ENCODE measurements at places on chromosomes 13 and 19.

DNA sequence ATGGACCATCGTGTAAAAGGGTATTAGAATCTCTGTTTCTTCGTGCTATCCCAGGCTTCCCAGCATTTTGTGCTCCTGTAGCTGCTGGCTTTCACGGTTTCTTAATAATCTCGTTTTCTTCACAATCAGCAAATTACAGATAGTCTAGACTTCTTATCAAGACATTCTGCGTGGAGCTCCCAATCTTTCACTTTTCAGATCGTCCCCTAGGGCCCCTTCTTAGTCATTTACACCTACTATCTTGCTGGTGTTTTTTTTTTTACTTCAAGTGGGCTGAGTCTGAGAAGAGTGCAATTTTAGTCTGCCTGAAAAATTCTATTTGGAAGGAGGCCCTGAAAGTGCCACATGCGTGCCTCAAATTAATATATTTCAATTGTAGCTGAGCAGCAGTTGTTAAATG is 275.1 kb downstream of the SHISA2 start:
- DNase-seq, result no peak

DNA sequence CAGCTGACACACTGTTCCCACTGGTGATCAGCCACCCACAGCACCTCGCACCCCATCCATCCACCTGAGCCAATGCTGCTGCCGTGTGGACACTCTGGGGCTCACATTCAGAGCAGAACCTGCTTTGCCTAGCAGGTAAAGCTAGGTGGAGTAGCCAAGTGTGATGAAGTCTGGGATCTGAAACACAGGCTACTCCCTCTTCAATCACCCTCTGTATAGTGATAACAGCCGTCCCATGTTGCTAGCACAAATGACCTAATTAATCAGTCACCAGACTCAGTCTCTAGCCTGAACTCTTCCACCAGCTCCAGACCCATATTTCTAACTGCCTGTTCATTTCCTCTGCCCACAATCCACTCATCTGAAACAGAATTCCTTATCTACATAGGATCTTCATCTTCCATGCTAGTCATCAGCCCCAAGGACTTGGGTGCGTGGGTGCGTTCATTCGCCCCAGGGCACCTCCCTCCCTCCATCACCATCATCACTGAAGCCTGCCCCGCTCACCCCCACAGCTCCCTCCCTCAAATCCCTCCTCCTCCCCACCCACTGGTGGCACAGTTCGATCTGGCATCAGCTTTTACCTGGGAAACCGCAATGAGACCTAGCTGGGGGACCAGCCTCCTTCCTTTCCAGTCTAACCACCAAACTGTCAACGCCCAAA is 19.8 kb downstream of the STK24 start:
- DNase-seq, result peak; percentile 39

- DNase-seq, result no peak
These were observed 347.5 kb downstream of the GPC5 start for GRCh38 chr13:91745967-91746366.

DNA sequence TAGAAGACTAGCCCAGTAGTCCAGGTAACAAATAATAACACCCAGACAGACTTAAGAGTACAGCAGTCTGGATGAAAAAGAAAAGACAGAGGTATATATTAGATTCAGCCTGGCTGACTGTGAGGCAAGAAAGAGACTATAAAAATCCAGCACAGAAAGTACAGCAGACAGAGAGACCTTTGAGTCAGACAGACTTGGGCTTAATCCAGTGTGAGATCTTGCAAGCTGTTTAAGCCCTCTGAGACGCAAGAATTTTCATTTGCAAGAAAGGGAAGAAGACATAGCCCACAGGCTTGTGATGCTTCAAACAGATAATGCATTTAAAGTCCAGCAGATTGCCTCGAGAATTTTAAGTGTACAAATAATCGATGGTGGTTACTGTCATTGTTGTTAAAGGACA is 471.4 kb downstream of the LIG4 start:
- no peak for DNase-seq

- no peak for DNase-seq
These were observed 21.9 kb downstream of the MIR17HG start for GRCh38 chr13:91369441-91369831.

DNA sequence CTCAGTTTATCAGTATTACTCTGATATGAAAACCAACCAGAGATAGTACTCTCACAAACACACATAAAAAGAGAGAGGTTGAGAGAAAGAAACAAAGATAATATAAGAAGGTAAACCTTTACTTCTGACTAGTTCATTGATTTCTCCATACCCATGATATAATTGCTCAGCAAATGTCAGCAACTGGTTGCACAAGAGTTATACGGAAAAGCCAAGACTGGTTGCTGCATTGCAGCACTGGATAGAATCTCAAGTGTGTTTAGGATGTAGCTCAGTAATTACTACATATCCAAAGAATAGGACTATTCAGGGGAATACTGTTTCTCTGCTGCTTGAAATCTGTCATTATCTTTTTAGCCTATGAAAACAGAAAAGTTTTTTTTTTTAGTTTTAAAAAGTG is 1332.8 kb downstream of the OLFM4 start:
- no peak for DNase-seq

GRCh38 chr13:20391597-20392452 is 133.8 kb downstream of the CRYL1 start:
- DNase-seq, result no peak

DNA sequence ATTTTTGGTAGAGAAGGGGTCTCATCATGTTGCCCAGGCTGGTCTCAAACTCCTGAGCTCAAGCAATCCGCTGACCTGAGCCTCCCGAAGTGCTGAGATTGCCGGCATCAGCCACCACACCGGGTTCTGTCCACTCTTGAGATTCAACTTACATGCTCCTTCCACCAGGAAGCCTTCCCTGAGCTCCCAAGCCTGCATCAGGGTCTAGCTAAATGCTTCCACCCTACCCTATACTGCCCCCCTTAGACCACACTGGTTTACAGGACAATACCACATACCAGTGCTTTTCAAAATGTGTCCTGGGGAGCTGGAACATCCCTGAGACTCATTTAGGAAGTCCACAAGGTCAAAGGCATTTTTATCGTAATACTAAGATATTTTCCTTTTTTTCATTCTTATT is 15.1 kb upstream of the CACNG8 start:
- no peak for DNase-seq

DNA sequence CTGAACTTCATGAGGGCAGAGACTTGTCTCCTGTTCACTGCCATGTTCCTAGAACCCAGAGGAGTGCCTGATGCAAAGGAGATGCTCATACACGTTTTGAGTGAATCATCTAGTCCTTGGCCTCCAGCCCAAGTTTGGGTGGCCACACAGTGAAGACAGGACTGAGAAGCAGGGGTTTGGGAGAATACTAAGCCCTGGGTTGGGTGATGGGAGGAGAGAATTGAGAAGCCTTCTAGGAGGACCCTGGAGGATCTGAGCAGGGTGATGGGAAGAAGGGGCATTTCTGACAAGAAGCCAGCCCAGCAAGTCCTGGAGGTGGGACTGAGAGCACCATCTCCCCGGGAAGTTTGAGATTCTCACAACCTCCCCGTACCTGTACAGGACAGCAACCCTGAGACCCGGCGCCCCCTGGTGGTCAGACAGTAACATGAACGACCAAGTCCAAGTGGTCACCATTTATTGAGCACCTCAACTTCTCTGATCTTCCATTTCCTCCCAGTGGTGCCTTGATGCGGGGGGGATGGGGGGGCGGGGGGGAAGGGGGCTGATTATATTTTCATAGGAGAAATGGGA is 11.0 kb downstream of the CTU1 start:
- peak; percentile 81 for DNase-seq

DNA sequence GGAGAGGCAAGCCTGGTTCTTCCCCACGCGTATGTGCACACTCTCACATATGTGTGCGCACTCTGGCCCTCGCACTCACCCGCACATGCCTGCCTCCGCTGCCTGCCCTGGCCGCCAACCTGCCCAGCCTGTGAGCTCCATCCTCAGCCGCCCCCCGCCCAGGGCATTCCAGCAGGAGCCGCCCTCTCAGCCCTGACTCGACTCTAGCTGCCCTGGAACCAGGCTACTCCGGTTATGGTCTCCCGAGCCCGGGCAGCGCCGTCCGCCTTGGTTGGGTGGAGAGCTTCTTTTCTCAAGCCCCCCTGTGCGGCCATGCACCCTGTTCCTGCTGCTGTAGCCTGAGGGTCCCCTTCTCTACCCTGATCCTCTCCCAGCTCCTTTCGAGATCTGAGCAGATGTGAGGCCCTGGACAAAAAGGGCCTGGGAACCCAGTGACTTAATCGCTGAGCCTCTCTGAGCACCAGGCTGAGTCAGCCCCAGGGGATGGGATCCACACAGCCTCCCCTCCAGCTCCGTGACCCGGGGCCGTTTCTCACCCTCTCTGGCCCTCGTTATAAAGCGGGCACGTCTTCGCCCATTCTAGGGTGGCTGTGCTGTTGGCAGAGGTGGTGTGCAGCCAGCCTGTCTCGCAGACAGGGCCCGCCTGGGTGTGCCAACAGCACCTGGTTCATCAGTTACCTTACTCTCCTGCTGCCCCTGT is 191.5 kb downstream of the TEX29 start:
- no peak for DNase-seq

DNA sequence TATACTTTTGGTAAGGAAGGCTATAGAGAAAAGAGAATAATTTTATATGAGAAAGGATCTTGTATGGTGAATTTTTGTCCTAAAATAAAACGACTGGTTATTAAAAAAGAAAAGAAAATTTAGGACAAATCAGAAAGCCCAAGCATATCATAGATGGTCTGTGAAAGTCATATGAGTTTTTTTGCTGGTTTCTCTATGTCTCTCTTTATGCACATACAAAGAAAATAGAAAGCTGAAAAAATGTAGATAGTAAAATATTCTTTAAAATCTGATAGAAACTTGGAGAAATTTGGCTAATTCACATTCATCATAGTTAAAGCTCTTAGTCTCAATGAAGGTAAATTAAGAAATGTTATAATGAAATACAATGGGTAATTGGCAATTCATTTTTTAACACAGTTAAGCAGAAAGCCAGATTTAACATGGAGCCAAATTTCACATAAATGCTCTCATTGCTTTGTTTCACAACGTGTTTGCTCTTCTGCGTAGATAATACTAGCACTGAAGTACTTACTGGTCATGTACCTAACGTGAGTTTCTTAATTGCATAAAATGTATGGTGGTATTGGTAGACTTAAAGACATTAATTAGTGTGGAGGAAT is 621.5 kb upstream of the ATXN8OS start:
- DNase-seq, result no peak

DNA sequence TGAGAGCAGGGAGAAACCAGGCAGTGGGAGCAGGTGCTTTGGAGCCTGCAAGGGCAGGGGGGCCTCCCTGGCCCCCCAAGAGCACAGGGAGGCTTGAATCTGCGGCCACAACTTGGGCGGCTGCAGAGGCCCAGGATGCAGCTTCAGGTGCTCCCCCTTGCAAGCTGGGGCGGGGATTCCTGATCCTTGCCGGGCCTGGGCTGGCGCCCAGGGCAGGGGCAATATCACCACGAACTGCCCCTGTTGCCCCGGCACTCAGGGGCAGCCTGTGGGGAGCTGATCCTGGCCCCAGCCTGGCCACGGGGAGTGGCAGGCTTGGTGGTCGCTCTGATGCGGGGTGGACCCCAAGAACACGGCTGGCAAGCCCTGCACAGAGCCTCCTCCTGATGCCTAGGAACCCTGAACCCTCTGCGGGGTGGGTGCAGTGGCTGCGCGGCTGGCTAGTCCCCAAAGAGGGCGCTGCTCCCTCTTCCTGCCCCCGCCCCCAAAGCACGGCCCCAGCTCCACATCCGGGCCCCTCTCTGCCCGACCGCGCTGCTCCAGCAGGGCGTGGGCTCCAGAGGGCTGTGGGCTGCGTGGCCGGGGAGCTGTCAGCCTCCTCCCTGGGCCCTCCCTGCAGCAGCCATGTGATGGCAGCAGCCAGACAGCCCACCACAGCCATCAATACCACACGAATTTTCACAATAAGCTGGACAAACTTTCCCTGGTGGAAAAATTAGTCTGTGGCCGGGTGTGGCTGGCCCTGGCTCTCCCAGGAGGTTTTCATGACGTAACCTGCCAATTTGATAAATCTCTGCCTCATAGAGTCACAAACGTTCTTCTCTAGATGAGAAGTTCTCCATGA is 21.0 kb downstream of the TNFSF9 start:
- no peak for DNase-seq

DNA sequence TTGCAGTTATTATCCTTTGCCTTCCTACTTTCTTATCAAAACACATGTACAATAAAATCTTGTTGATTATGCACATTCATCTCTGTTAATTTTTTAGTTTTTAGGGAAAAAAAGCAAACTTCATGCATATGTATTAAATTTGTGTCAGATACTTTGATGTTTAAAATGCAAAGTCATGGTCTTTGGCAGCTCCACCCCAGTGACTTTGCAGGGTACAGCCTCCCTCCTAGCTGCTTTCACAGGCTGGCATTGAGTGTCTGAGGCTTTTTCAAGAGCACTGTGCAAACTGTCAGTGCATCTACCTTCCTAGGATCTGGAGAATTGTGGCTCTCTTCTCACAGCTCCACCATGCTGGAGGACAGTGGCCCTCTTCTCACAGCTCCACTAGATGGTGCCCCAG is 1988.1 kb upstream of the PCDH20 start:
- no peak for DNase-seq

- DNase-seq, result no peak
These were observed 1419.4 kb upstream of the SPRY2 start for GRCh38 chr13:81760316-81760715.

DNA sequence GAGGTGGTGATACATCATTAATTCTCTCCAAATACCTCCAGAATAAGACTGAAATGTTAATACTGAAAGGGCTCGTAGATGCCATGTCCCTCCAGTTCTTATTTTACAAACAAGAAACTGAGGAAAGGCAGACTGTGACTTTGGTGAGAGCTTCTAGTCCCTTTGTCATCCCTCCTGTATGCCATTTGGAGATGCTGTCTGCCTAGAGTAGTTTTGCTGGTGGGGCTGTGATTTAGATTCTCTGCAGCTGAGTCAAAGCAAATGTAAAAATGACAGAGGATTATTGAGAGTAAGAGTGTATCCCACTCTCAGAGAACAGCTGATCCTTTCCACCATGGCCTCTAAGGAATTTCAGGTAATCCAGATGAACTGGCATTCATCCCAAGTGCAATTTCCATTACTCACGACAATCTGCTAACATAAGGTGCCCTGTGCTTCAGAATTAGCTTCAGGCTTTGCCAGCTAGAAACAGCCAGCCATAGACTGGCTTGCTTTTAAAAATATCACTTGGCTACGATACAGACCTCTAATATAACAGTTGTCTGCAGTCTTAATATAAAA is 16.8 kb downstream of the PABPC3 start:
- DNase-seq, result no peak

- DNase-seq, result no peak
These were observed 69.3 kb downstream of the KLF12 start for GRCh38 chr13:74064805-74065312.

- no peak for DNase-seq
These were observed 48.7 kb upstream of the GPR183 start for GRCh38 chr13:99356012-99356261.
